ENCODE measurements at places on chromosomes 7 and 10.
A peak's percentile ranks its signal among the peaks of the same experiment; 100 is the strongest.

GRCh38 chr10:124592736-124593430 is 131.3 kb downstream of the LHPP start:
- no peak for DNase-seq

GRCh38 chr7:137331378-137331777 is 12.2 kb downstream of the PTN start:
- no peak for DNase-seq

DNA sequence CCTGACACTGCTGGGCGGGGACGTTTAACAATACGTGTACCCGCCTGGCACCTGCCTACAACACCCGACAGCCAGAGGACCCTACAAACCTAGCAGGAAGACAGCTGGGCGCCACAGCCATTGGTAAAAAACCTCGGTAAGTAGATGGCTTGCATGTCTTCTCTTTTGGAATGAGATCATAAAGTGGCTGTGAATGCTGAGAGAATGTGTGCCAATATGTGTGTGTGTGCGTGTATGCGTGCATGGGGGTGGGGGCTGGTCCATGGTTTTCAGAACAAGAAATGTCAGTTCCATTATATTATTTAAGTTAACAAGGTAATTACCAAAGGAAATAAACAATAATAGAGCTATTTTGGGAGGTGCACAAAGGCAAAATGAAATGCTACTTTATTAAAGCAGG is 39.2 kb downstream of the PAPOLB start:
- no peak for DNase-seq

DNA sequence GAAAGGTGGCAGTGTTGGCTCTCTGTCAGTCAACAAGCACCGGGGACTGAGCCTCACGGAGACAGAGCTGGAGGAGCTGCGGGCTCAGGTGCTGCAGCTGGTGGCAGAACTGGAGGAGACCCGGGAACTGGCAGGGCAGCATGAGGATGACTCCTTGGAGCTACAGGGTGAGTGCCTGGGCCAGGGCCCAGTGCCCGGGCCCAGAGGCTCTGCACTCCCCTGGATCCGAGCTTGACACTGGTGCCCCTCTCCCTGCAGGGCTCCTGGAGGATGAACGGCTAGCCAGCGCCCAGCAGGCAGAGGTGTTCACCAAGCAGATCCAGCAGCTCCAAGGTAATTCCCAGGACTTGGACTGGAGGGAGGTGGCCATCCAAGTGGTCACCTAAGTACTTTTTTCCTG is 2.7 kb downstream of the CCDC136 start:
- DNase-seq, result no peak

GRCh38 chr7:29606287-29606721 is 42.7 kb downstream of the PRR15 start:
- no peak for DNase-seq

- DNase-seq, result no peak
These were observed 32.6 kb upstream of the HERPUD2 start for GRCh38 chr7:35727571-35727970.

- no peak for DNase-seq
These were observed 22.1 kb upstream of the KEL start for GRCh38 chr7:142984297-142984696.

DNA sequence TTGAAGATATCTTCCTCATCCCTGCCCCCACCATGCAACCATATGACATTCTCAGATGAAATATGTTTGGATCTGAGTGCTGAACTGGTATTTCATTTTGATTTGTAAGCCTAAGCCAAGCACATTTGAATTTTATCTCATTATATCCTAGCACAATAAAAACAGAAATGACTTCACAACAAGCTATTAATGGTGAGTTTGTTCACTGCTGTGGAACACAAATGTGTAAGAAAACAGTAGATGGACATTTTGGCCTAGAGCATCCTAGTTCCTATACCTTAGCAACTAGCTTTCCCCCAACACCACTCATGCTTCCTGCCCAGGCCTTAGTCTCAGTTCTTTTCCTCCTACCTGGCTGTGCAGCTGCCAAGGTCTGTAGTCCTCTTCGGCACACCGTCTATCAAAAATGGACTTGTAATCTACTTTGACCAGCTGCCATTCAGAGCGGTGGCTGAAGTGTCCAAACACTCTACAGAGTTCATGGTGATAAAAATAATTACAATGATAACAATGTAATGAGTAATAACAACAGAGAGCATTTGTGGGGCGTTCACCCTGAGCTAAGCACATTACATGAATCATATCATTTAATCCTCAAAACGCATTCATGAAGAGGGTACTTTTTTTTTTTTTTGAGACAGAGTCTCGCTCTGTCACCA is 491.9 kb downstream of the SORCS1 start:
- DNase-seq, result no peak

DNA sequence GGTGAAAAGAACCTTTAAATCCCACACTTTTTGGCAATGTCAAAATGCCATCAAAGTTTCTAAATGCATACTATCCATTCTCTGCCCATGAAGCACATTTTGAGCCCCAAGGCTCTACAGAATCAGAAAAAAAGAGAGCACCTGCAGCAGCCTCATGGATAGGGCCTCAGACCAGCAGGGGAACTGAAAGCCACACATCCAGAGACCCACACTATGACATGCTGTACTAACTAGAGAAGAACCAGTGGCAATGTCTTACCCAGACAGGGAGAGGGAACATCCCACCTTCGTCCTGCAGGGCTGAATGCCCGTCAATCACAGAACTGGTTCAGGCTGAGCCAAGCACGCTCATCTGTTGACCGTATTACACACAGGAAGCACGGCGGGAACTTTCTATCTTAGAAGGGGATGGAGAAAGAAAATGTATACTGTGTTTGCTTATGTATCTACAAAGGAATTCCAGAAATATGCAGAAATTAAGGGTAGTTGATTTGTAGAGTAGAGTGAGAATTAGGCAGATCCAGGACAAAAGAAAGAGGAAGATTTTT is 237.2 kb downstream of the GLI3 start:
- DNase-seq, result no peak

- no peak for DNase-seq
These were observed 31.3 kb downstream of the CTBP2 start for GRCh38 chr10:125129076-125129458.

DNA sequence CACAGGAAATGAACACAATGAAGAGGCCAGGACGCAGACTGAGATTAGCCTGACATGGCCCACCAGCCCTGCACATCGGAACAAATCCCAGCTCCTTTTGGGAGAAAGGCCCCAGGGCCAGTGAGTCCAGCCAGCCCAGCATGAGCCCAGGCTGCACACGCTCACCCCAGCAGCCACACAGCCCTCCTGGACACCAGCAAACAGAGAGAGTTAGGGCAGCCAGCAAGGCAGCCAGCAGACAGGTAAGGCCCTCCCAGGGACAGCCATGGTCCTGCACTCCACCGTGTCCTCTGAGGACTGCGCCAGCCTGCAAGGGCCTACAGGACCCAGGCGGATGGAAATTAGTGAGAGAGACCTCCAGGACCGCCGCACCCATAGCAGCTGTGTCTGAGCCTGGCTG is 8.1 kb upstream of the GRID1 start:
- peak; percentile 5 for DNase-seq

DNA sequence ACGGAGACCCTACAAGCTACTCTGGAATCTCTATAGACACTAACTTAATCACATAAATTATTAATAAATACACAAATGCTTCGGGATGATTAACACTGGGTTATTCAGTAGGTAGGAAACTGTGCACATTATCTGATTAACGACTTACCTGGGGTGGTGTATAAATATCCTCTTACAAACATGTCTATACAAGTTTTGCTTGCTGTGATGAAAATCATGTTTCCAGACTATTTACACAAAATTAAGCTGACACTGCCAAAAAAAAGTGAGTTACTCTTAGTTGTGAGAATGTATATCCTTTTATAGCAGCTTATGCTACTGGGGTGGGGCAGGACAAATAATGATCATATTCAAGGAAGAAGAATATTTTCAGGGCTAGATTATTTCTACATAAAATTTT is 314.6 kb downstream of the C7orf25 start:
- no peak for DNase-seq

GRCh38 chr7:158411232-158411950 is 176.2 kb downstream of the PTPRN2 start:
- DNase-seq, result no peak

DNA sequence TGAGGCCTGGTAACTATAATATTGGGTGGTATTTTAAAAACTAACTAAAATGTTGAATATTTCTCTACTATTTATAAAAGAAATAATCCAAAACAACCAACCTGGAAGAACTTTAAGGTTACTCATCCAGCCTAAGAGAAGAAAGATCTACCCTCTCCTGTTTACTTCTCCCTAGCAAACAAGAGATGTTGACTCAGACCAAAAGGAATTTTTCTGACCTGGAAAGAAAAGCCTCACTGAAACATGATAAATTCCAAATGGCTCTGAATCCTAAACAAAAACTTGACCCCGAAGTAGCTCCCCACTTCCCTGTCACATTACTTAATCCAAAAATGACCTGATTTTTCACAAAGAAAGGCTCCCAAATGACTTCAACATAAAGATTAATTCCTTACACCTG is 101.2 kb downstream of the PARD3 start:
- DNase-seq, result no peak

- DNase-seq, result no peak
These were observed 395.9 kb downstream of the TFEC start for GRCh38 chr7:115634633-115635032.

- DNase-seq, result peak; percentile 91
These were observed at the start of gene CACNA2D1 for GRCh38 chr7:82443547-82444219. TSS of gene CACNA2D1 (minus strand) at chr7:82443777.

DNA sequence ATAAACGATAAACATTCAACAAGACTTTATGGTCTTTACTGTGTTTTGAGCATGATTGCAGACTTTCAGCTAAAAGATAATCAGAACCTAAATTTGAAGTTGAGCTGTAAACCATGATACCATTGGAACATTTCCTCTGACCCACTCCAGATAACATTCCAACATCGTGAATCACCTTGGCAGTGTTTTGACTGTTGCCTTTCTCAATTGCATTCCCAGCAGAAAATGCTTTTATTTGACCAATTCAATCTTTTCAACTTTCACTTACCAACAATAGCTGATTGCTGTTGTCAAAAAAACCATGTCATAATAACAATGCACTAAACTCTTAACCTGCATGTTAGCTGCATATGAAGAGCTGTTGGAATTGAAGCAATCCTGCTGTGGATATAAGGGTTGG is 165.5 kb downstream of the MDFIC start:
- DNase-seq, result no peak

DNA sequence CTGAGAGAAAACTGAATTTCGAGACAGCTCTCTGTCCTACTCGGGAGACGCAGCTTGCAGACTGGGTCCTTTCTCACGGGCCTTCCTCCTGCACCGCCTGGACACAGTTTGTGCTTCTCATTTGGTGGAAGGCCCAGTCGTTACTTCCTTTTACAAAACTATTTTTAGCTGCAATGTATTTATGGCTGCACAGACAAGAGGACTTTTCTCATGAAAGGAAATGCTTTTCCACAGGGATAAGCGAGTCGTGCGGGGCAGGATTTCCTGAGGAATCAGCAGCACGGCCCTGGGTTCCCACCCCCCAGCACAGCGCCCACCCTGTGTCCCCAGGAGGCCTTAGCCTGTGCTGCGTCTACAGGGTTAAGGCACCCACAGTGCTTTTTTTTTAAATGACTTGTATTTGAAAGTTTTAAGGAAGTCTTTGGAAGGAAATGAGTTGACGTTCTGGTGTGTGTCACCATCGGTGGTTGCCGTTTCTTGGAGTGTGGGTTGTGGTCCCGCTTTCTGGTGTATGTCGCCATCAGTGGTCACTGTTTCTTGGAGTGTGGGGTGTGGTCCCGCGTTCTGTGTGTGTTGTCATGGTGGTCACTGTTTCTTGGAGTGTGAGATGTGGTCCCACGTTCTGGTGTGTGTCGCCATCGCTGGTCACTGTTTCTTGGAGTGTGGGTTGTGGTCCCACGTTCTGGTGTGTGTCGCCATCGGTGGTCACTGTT is 50.9 kb downstream of the INPP5A start:
- no peak for DNase-seq

DNA sequence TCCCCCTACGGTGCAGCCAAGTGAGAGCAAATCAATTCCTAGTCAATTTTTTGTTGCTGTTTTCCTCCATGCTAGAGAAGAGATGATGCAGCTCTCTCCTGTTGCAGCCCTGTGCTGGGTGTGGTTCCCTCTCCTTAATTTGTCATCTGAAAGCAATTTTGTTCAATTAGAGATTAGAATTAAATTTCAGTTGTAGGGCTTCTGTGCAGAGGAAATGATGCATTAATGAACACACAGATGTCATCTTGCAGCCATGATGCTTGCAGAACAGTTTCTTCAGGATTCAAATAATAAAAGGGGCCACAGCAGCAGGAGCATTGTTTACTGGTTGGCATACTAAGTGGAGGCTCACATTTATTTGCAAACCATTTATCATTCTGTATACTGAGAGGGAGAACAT is 266.0 kb downstream of the AUTS2 start:
- no peak for DNase-seq

GRCh38 chr7:137343281-137343841 is at the start of gene PTN:
TSS of gene PTN (minus strand) at chr7:137343733. CDS start at chr7:137254973, 88,760 bp downstream.
- no peak for DNase-seq

- no peak for DNase-seq
These were observed 15.2 kb upstream of the ADCYAP1R1 start for GRCh38 chr7:31036924-31037323.

GRCh38 chr10:121096617-121097431 is 245.7 kb downstream of the WDR11 start:
- DNase-seq, result no peak

- no peak for DNase-seq
These were observed 166.0 kb downstream of the SNX13 start for GRCh38 chr7:17774248-17774647.

GRCh38 chr10:117569610-117570390 is 27.3 kb downstream of the EMX2 start:
- no peak for DNase-seq

DNA sequence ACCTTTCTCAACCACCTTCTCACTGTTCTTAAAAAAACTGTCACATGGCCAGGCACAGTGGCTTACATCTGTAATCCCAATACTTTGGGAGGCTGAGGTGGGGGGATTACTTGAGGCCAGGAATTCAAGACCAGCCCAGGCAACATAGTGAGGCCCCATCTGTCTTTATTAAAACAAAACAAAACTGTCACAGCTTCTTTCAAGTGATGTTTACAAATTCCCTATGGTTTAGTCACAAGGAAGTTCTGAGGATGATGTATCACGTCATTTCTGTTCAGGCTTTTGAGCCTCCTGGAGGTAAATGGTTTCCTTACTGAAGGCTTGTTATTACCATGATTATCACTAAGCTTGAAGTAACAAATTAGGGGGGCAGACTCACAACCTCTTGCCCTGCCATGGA is 186.2 kb downstream of the CFTR start:
- no peak for DNase-seq

GRCh38 chr10:86303626-86304025 is 63.0 kb downstream of the GRID1 start:
- DNase-seq, result no peak

DNA sequence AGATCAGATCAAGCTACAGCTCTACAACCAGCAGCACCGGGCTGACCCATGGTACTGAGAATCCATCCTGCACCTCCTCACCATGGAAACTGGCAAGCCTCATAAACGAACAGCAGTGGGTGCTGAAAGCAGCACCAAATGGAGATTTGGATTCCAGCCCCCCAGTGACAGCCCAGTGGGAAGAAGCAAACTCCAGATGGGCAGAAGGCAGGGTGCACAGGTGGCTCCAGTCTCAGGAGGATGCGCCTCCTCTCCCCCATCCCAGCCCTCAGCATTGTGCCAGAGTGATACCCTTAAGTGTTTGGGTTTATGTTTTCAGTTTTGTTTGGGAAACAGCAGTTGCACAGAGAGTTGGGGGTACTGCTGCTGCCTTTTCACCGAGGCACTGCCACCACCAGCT is 20.6 kb upstream of the SMO start:
- DNase-seq, result no peak

GRCh38 chr10:30502266-30503060 is 68.5 kb downstream of the MAP3K8 start:
- no peak for DNase-seq

GRCh38 chr10:506451-507354 is 182.8 kb downstream of the DIP2C start:
- no peak for DNase-seq

All from D341Med (cell line).